ENCODE measurements at places on chromosomes 1 and 21. TPM values are rescaled to one million over a fixed set of nuclear protein-coding genes. Genes with fewer than 3 reads are reported as not detected.

DNA sequence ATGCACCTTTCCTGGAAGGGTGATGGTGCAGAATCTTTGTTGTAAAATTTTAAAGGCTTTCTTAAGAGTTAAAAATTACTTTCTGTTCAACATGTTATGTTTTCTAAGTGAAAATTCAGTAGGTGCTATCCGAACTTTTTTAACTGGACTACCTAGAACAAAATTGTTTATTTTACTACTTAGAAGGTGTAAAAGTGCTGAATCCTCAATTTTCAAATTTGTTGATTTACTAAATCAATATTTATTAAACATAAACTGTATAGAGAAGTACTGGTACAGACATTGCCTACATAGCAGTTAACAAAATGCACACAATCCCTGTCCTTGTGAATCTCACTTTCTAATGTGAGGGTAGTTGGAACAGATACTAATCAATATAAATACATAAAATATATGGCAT is 277.5 kb downstream of the CTH start:
- no peak for DNase-seq

- DNase-seq = no peak
Measured at GRCh38 chr1:214623430-214623829, 20.4 kb downstream of the CENPF start.

DNA sequence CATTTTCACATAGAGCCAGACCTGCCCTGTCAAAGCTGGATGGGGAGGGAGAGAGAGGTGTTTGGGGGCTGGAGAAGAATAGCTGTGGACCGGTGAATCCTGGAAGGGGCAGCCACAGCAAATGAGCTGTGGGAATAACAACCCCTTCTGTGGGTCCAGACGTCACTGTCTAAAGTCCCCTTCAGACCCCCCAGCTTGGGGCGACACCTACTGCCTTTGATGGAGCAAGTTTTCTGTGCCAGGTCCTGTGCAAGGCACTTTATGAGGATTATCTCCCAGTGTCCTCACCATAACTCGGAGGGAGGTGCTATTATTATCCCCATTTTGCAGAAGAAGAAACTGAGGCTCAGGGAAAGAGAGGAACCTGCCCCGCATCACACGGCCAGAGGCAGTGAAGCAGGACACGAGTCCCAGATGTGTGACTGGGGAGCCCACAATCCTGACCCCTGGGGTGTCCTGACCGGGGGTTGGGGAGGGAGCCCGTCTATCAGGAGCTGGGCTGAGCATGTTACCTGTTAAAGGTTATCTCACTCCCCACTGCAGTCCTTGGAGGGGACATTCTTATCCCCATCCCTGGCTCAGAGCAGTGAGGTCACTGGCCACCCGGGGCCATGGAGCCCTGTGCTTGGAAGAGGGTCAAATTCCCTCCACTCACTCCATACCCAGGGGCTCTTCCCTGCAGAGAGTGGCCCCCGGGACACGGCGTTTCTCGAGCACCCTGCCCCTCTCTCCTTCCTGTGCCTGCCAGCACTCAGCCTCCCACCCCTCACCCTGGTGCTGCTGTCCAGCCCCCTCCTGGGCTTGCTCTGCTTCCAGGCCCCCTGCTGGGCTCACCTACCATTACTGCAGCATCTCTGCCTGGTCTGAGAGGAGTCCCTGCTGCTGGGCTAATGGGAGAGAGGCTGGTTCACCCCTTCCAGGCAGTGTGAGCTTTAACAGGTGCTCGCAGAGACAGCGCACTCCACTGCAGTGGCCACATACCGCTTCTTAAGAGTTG is 132.9 kb downstream of the PTPRU start:
- no peak for DNase-seq

DNA sequence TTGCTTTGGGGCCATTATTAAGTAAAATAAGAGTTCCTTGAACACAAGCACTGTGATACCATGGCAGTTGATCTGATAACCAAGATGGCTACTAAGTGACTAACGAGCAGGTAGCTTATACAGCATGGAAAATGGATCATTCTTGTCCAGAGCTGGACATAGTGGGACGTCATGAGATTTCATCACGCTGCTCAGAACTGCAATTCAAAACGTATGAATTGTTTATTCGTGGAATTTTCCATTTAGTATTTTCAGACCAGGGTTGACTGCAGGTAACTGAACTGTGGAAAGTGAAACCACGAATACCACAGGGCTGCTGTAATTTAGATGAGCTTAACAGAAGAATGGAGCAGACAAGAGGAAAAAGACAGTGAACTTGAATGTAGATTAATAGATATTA is 38.9 kb downstream of the CCDC18 start:
- DNase-seq = no peak

- no peak for DNase-seq
Measured at GRCh38 chr1:33320619-33321165, at the start of gene A3GALT2. TSS of gene A3GALT2 (minus strand) at chr1:33321098. CDS start at chr1:33321098, 0 bp downstream.

The ELF3 gene
- polyA plus RNA-seq = 60.0 TPM

- no peak for DNase-seq
Measured at GRCh38 chr1:230087028-230087716, 20.1 kb downstream of the GALNT2 start.

The BRDT gene
- not detected for polyA plus RNA-seq

All from left kidney (tissue), 8 donors.